ENCODE measurements at places on chromosomes 3 and 15. TPM values are rescaled to one million over a fixed set of nuclear protein-coding genes. Genes with fewer than 3 reads are reported as not detected.

The TGM4 gene
- 0.04 TPM for total RNA-seq

The ANKUB1 gene
- not detected for total RNA-seq

The LACTB gene
- total RNA-seq = 4.4 TPM

The ANKRD63 gene
- total RNA-seq = not detected

The HES1 gene
- total RNA-seq = 66.5 TPM

The LZTFL1 gene
- 19.0 TPM for total RNA-seq

The ACP3 gene
- not detected for total RNA-seq

The STAC gene
- total RNA-seq = 9.6 TPM

The PCOLCE2 gene
- total RNA-seq = 32.5 TPM

All from neural progenitor cell (in vitro differentiated cells).